ENCODE measurements at places on chromosomes 11 and 22. TPM values are rescaled to one million over a fixed set of nuclear protein-coding genes. Genes with fewer than 3 reads are reported as not detected.

GRCh38 chr11:28675183-28675582, 567.0 kb downstream of the METTL15 start:
- H3K36me3 ChIP-seq, result no peaks in the 10 kb centered on the region
- H3K27me3 ChIP-seq, result no peaks in the 10 kb centered on the region
- H3K4me1 ChIP-seq, result no peaks in the 10 kb centered on the region
- H3K4me3 ChIP-seq, result no peak overlapping the region
- H3K27ac ChIP-seq, result no peak overlapping the region

DNA sequence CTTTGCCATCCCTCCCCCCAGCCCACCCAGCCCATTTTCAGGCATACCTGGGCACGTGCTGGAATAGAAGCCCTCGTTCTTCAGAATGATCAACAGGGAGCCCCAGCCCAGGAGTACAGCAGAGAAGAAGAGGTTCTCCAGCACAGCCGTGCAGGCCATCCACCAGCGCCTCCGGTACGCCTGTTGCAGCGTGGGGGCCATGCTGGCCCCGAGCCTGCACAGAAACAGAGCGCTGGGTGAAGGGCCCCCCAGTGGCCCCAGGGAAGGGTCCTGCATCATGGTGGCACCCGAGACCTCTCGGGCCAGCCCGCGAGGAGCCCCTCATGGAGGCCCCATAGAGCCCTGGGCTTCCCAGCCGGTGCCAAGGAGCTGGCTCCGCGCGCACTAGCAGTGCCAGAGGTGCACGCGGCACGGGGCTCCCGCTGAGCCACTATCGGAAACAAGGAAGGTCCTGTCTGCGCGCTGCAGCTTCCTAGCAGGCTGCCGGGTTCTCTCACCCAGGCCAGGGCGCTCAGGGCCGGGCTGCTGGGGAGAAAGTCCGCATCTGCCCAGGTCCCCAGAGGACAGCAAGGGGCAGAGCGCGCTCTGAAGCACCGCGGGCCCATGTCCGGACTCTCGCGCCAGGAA, 1.5 kb downstream of the SLC43A1 start:
- peak overlapping the region; percentile 80 for H3K27ac ChIP-seq
- peak overlapping the region; percentile 95 for H3K4me3 ChIP-seq
- H3K27me3 ChIP-seq, result no peaks in the 10 kb centered on the region
- peaks cover 6% of the 10 kb centered on the region for H3K36me3 ChIP-seq
- H3K4me1 ChIP-seq, result peaks cover 31% of the 10 kb centered on the region
- no peak for DNase-seq

DNA sequence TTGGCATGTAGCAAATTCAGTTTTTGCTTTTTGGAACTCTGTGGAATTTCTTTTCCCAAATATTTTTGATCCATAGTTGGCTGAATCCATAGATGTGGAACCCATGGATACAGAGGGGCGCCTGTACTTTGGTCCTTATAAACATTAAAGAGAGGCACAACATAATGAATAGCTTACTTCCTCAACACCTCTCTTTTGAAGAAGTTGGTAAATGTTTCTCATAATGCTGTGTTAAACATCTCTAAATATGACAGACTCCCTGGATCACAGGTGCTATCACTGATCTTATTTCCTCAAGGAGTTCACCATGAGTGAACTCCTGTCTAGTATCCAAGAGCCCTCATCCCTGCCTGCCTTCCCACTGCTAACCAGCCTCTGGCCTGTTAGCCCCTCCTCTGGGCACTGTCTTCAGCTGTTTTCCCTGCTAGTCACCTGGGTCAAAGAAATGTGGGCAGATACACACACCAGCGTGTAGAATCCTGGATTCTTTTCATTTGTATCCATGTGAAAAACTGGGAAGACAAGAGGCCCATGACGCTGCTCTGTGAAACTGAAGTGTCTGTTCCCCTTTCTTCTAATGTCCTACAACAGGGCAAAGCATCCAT, 63.7 kb downstream of the HIRA start:
- no peaks in the 10 kb centered on the region for H3K4me1 ChIP-seq
- H3K4me3 ChIP-seq, result no peak overlapping the region
- H3K27me3 ChIP-seq, result no peaks in the 10 kb centered on the region
- peaks cover 33% of the 10 kb centered on the region for H3K36me3 ChIP-seq
- DNase-seq, result no peak

GRCh38 chr11:43116071-43116470, 195.7 kb upstream of the API5 start:
- no peaks in the 10 kb centered on the region for H3K27me3 ChIP-seq
- DNase-seq, result peak; percentile 29
- H3K4me1 ChIP-seq, result no peaks in the 10 kb centered on the region

DNA sequence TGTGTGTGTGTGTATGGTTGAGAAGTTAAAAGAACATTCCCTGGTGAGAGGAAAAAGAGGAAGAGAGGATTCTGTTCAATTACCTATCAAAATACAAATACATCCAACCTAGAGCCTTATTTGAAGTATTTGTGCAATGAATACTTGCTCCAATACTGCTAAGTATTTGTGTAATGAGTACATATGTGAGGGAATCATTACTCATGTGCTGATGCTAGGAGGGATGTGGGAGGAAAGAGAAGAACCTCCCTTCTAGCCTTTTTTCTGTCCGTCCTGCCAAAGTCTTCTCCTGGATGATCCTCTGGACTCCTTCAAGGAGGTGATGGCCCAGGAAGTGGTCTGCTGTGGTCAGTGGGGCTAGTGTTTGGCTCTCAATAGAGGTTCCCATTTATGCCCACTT, 36.0 kb upstream of the ACCSL start:
- no peak for DNase-seq
- H3K4me1 ChIP-seq, result peaks cover 11% of the 10 kb centered on the region
- no peaks in the 10 kb centered on the region for H3K36me3 ChIP-seq
- H3K27me3 ChIP-seq, result no peaks in the 10 kb centered on the region
- H3K27ac ChIP-seq, result no peak overlapping the region
- H3K4me3 ChIP-seq, result no peak overlapping the region

- H3K36me3 ChIP-seq, result no peaks in the 10 kb centered on the region
- no peaks in the 10 kb centered on the region for H3K4me1 ChIP-seq
- peak; percentile 90 for DNase-seq
- no peak overlapping the region for H3K4me3 ChIP-seq
- H3K27ac ChIP-seq, result no peak overlapping the region
- H3K27me3 ChIP-seq, result no peaks in the 10 kb centered on the region
Measured at GRCh38 chr11:7332451-7332850, 80.7 kb downstream of the SYT9 start.

- no peaks in the 10 kb centered on the region for H3K27me3 ChIP-seq
- peak overlapping the region; percentile 86 for H3K27ac ChIP-seq
- H3K4me1 ChIP-seq, result peaks cover 23% of the 10 kb centered on the region
Measured at GRCh38 chr11:125494974-125495725, 915 bp downstream of the FEZ1 start.

DNA sequence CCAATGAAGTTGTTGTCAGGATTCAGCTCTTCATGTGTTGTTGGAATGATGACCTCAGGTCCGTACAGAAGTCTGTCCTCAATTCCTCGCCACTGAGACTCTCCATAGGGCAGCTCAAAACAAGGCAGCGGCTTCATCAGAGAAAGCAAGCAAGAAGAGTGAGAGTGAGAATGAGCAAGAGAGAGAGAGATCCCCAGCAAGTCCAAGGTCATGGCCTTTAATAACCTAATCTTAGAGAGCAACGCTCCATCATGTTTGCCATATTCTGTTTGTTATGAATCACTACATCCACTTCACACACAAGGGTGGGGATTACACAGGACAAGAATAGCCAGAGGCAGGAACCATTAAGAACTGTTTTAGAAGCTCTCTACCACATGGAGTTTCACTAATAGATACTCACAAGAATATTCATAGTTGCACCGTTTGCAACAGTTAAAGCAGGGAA, 23.3 kb upstream of the MMP7 start:
- H3K27me3 ChIP-seq, result no peaks in the 10 kb centered on the region
- H3K36me3 ChIP-seq, result no peaks in the 10 kb centered on the region
- no peak for DNase-seq
- no peaks in the 10 kb centered on the region for H3K4me1 ChIP-seq
- H3K27ac ChIP-seq, result no peak overlapping the region

GRCh38 chr22:48210812-48211211, 1448.4 kb downstream of the TBC1D22A start:
- H3K27me3 ChIP-seq, result no peaks in the 10 kb centered on the region
- H3K27ac ChIP-seq, result no peak overlapping the region
- no peak overlapping the region for H3K4me3 ChIP-seq
- DNase-seq, result peak; percentile 82
- no peaks in the 10 kb centered on the region for H3K4me1 ChIP-seq

DNA sequence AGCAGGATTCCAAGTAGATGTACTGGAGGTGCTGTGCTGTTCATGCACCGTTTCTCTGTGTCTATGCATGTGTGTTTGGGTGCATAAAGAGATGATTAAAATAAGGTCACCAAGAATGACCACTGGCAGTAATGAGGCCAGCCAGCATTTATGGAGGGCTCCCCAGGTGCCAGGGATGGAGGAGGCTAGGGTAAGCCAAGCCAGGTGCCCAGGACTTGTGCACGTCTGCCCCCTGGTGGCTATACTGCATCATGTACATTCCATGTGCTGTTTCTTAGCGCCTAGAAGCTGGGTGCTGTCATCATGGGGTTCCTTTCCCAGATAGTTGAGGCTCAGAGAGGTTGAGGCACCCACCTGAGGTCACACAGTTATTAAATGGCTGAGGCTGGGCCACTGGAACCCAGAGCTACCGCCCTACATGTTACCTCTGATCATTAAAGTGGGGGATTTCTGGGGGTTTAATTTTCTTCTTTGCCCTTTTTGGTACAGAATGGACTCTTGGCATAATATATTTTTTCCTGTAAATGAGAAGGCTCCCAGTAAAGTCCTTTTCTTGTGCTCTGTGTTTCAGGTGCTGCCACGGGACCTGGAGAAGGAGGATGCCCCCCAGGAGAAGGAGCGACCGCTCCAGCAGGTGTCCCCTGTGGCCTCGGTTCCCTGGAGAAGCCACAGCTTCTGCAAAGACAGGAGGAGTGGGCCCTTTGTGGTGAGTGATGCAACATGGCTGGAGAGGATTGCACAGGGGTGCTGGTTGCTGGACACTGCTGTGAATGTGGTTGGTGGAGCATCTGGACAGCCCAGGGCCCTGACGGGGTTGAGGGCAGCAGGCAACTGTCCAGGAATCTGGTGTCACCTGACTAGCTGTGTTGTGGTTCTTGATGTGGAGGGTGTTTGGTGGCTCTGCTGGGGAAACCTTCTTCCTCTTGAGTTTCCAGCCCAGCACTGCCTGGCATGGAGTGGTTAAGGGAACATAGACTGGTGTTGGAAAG, 96.4 kb downstream of the KIAA1671 start:
- peaks cover 23% of the 10 kb centered on the region for H3K4me1 ChIP-seq
- H3K36me3 ChIP-seq, result peaks cover 23% of the 10 kb centered on the region
- H3K27ac ChIP-seq, result no peak overlapping the region
- H3K4me3 ChIP-seq, result no peak overlapping the region
- no peak for DNase-seq

DNA sequence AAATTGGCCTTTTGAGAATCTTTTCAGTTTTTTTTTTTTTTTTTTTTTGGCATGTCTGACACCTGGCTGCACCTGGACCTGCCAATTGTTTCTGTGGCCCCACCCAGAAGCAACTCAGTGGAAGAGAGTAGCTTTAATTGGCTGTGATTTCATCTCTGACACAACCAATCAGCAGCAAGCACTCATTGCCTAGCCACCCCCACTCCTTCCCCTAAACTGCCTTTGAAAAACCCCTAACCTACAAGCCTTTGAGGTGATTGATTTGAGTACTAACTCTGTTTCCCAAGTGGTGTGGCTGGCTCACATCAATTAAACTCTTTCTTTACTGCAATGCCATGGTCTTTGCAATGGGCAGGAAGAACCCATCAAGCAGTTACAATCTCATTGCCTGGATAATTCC, 98.2 kb upstream of the CHORDC1 start:
- no peak overlapping the region for H3K4me3 ChIP-seq
- H3K27ac ChIP-seq, result no peak overlapping the region
- H3K36me3 ChIP-seq, result no peaks in the 10 kb centered on the region
- DNase-seq, result no peak
- H3K27me3 ChIP-seq, result no peaks in the 10 kb centered on the region

- no peak overlapping the region for H3K4me3 ChIP-seq
- H3K4me1 ChIP-seq, result no peaks in the 10 kb centered on the region
- no peak overlapping the region for H3K27ac ChIP-seq
- DNase-seq, result no peak
- H3K36me3 ChIP-seq, result no peaks in the 10 kb centered on the region
Measured at GRCh38 chr11:123282597-123282996, 87.5 kb upstream of the CLMP start.

- peak overlapping the region; percentile 58 for H3K27ac ChIP-seq
- peaks cover 3% of the 10 kb centered on the region for H3K4me1 ChIP-seq
- no peaks in the 10 kb centered on the region for H3K27me3 ChIP-seq
- DNase-seq, result no peak
- H3K4me3 ChIP-seq, result no peak overlapping the region
Measured at GRCh38 chr11:122181893-122182292, 65.9 kb upstream of the BLID start.

Gene TMEM86A
- total RNA-seq, result 2.5 TPM

Gene THAP7
- total RNA-seq, result 41.3 TPM

Gene PRSS23
- total RNA-seq, result 44.0 TPM

Gene KDM4D
- total RNA-seq, result 0.33 TPM

Gene ANGPTL5
- total RNA-seq, result 0.17 TPM

Gene ANKK1
- total RNA-seq, result 0.29 TPM

All from esophagus muscularis mucosa (tissue), 4 donors.